CD4-positive, alpha-beta memory T cell (primary cell): ENCODE measurements at places on chromosomes 7 and 10. TPM values are rescaled to one million over a fixed set of nuclear protein-coding genes. Genes with fewer than 3 reads are reported as not detected.

- no peak for DNase-seq
These were observed 381.1 kb upstream of the ZMIZ1 start for GRCh38 chr10:78687626-78688025.

DNA sequence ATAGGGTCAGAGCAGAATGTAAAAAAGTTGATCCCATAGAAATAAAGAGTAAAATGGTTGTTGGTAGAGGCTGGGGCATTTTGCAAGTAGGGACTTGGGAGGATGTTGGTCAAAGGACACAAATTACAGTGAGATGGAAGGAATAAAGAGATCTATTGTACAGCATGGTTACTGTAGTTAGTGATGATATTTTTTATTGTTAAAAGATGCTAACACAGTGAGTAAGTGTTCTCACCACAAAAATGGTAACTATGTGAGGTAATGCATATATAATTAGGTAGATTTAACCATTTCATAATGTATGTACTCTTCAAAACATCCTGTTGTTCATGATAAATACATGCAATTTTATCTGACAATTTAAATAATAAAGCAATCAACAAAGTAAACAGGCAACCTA, 280.7 kb upstream of the MAGI2 start:
- no peak for DNase-seq

DNA sequence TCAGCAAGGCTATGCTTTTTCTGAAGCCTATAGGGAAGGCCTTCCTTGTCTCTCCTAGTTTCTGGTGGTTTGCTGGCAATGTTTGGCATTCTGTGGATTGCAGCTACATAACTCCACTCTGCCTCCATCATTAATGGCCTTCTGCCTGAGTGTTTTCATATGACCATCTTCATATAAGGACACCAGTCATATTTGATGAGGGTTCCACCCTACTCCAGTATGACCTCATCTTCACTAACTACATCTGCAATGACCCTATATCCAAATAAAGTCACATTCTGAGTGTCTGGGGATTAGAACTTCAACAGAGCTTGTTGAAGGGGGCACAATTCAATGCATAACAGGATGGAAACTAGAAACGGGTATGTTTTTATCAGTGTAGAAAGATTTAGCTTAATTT, 22.1 kb downstream of the CAV1 start:
- DNase-seq: no peak

- DNase-seq: no peak
These were observed 393 bp upstream of the DNAJC1 start for GRCh38 chr10:22003964-22004281.

- no peak for DNase-seq
These were observed 174.1 kb upstream of the TNRC18 start for GRCh38 chr7:5597772-5598171.

- DNase-seq: no peak
These were observed 1253.5 kb downstream of the TYW1 start for GRCh38 chr7:68250143-68250542.

DNA sequence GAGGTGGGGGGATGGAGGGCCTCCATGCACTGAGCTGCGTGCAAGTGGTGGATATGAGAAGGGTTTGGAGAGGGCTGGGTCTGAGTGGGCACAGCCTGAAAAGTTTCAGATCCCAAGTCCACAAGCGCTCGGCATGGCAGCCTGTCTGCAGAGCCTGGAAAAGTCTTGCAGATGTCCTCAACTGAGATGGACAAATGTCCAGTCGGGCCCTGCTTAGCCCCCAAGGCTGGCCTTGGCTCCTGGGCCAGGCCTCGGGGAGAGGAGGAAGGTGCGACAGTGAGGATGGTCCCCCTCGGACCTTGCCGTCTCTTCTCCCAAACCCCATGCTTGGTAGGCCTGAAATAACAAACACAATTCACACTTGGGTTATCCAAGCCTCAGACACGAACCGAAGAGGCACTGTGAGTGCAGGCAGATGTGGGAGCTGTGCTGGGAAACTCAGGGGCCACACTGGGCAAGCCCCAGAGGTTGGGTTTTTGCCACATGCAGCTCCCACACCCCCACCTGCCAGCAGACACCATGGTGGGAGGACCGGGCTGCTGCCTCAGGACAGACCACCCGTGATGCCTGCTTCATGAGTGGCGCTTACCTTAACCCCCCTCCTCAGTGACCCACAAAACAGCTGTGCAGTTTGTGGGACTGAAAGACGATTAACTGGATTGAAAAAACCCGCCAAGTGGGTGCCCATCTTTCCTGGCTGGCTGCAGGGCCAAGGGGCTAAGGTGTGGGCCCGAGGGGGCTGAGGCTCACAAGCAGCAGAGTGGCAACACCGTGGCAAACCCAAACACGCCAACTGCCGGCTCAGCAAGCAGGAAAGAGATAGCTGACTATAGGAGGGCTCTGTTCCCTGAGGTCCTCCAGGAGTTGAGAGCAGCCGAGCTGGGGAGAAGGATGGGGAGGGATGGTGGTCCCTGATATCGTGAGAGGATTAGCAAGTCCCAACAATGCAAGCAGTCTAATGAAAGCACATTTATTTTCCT, 156.8 kb downstream of the RNF216 start:
- no peak for DNase-seq

DNA sequence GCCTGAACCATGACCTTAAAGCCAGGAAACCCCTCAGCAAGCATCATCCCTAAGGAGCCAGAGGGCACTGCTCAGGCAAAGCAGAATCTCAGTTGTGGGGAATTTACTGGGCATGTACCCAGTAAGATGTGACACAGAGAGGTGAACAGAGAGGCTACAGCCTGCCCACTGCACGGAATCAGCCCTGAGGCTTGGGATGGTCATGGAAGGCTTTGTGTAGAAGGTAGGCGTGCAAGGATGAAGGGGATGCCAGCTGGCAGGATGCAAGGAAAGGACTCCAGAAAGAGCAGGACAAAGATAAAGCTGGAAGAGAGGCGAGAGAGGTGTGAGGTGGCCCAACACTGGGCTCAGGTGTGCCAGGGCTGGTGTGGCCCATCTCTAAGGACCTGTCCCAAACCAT, 2.4 kb upstream of the AIFM2 start:
- DNase-seq: no peak

GRCh38 chr7:141301544-141301943, 227.7 kb downstream of the TMEM178B start:
- DNase-seq: no peak

GRCh38 chr7:107613948-107614347, 33.9 kb downstream of the BCAP29 start:
- no peak for DNase-seq

UPK3B gene
- 3.3 TPM for total RNA-seq

NKX6-2 gene
- total RNA-seq: not detected

FAM25A gene
- not detected for total RNA-seq

IDI2 gene
- not detected for total RNA-seq

RAPGEF5 gene
- not detected for total RNA-seq

TFPI2 gene
- total RNA-seq: not detected

HNRNPF gene
- 206 TPM for total RNA-seq

MUC12 gene
- not detected for total RNA-seq

CTAGE15 gene
- total RNA-seq: not detected
